Stimulated activated CD4-positive, alpha-beta T cell treated with anti-CD3 and anti-CD28 coated beads, Interleukin-1b, Interleukin-23, amount 100 ng/mL, for 48 hours (primary cell): ENCODE measurements at places on chromosomes 16 and 17.
A peak's percentile ranks its signal among the peaks of the same experiment; 100 is the strongest.

- no peak for DNase-seq
Measured at GRCh38 chr16:24036614-24037013, 200.8 kb downstream of the PRKCB start.

DNA sequence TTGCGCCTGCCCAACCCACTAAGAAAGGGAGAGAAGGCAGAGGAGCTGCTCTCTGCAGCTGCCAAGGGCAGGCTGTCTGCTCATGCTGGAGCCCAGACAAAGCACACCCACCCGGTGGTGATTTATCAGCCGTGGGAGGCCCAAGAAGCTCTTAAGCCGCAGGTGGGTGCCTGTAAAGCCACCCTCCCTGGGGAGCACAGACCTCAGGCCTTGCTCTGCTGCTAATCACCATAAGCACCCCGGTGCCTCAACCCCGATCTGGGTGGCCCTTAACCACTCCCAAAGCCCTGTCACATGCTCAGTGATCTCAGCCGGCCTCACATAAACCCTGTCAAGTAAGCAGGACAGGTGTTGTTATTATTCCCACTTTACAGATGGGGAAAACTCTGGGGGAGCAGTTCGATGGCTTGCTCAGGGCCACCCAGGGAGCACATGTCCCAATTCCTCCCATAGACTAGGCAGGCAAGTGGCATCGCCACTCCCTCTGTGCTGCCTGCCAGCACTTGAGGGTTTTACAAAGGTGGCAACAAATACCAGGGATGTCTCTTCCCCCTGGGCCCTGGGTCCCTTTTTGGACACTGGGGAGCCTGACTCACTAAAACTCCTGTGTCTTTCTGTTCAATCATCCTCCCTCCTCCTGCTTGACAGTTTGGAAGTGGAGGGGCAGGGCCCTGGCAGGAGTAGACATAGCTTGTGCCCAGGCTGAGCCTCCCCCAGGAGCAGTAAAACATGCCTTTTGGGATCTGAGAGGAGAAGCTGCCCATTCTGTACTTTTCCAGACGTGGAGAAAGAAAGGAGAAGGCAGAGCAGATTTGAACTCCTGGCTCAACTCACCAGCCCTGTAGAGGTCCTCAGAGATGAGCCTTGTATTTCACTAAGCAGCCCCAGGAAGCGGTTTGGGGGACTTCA, 299.3 kb downstream of the SOX9 start:
- no peak for DNase-seq

- no peak for DNase-seq
Measured at GRCh38 chr17:32488177-32488542, 1.4 kb downstream of the CDK5R1 start.

GRCh38 chr16:84062734-84063640, 20.4 kb upstream of the SLC38A8 start:
- peak; percentile 68 for DNase-seq

- DNase-seq = no peak
Measured at GRCh38 chr16:65959983-65960382, 406.5 kb upstream of the CDH5 start.

GRCh38 chr17:67139289-67139688, 94.9 kb downstream of the CACNG1 start:
- DNase-seq = no peak

GRCh38 chr17:70100983-70101382, 26.0 kb downstream of the KCNJ16 start:
- DNase-seq = no peak

DNA sequence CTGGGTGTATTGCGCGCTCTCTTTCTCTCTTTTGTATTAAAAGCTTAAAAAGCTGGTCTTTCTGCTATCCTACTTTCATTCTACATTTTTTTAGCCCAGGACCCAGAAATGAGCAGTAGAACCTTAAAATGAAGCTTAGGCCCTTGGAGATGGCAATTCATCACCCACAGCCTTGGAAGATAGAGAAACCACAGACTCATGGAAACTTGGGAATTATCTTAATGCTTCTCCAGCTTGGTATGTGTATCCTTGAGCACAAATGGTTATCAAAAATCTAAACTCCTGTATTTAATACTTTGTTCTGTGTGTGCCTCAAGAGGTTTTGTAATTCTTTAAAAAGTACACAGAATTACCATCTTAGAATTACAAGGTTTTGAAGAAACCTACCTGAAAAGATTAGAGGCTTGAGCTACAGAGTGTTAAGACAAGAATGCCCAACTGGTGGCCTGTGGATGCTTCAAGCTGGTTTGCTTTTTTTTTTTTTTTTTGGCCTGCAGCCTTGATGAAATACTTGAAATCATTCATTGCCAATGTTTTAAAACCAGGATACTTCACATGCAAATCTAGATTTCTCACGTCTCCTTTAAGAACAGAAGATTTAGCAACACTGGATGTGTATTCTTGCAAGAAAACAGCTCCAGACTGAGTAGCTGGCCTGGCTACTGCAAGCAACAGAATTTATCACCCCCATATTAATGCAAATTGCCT, 105.0 kb downstream of the XYLT1 start:
- no peak for DNase-seq

DNA sequence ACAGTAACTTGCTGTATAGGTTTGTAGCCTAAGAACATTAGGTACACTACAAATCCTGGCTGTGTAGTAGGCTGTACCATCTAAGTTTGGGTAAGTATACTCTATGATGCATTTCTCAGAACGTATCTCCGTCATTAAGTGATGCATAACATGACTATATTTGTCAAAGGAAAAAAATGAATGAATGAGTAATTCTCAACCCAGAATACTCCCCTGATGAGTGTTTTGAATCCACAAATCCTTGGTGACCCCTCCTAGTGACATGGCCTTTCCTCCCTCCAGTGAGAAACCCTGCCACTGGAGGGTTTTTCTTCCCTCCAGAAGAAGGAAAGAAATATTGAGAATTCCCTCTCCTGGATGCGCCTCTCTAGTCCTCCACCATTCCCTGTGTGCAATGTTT, 24.0 kb upstream of the SALL1 start:
- no peak for DNase-seq

GRCh38 chr16:86091976-86092375, 193.0 kb downstream of the IRF8 start:
- DNase-seq = no peak

GRCh38 chr17:2351269-2351668, 14.0 kb downstream of the SGSM2 start:
- DNase-seq = no peak

DNA sequence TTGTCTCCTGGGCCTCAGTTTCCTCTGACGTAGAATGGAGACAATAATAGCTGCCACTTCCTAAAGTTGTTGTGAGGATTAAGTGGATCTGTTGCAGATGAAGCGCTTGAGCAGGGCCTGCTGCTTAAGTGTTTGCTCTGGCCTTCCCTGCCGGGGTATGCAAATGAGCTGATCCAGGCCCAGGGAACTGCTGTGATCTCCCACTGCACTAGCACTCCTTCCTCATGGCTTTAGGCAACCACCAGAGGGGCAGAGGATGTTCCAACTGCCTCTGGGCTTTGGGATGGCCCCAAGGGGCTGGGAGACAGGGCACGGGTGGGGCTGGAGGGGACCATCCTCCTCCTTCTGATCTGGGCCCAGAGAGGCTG, 6.2 kb downstream of the SBK1 start:
- no peak for DNase-seq

DNA sequence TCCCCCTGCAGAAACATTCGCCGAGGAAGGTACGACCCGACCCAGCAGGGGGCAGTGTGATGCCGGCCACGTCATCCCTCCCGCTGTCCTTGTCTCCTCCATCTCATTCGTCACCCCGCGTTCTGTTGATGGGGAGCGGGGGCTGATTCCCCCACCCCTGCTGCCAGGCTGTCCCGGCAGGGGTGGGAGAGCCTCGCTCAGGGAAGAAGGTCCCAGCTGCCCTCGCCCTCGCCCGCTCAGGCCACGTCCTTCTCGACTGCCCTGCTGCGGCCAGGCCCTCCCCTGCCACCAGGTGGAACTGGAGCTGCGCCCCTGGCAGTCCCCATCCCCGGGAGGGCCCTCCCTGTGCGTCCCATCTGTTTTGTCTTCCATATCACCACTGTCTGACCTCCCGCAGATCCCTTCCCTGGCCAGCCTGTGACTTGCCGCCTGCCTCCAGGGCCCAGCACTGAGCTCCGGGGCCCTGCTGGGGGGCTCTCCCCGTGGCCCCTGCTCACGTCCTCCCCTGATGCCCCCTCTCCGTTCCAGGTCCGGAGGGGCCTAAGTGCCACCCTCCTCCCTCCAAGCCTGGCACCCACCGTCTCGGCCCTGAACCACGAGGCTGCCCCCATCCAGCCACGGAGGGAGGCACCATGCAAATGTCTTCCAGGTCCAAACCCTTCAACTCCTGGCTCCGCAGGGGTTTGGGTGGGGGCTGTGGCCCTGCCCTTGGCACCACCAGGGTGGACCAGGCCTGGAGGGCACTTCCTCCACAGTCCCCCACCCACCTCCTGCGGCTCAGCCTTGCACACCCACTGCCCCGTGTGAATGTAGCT, 20.6 kb downstream of the ADAM11 start:
- DNase-seq = peak; percentile 81

- no peak for DNase-seq
Measured at GRCh38 chr16:55367866-55368603, 44.0 kb downstream of the IRX6 start.

- DNase-seq = no peak
Measured at GRCh38 chr16:10987361-10988163, 43.2 kb downstream of the CLEC16A start.

GRCh38 chr17:34562387-34562786, 17.0 kb upstream of the TMEM132E start:
- no peak for DNase-seq

- DNase-seq = no peak
Measured at GRCh38 chr16:12236589-12236988, 260.1 kb downstream of the SNX29 start.

GRCh38 chr17:13813347-13814240, 211.9 kb upstream of the HS3ST3A1 start:
- no peak for DNase-seq

DNA sequence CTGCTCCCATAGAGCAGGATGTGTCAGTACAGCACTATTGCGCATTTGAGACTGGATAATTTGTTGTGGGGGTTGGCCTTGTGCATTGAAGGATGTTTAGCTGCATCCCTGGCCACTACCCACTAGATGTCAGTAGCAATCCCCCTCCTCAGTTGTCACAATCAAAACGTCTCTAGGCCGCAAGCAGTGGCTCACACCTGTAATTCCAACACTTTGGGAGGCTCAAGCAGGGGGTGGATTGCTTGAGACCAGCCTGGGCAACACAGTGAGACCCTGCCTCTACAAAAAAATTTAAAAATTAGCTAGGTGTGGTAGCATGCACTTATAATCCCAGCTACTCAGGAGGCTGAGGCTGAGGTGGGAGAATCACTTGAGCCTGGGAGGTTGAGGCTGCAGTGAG, 48.4 kb downstream of the CENPV start:
- no peak for DNase-seq

- no peak for DNase-seq
Measured at GRCh38 chr16:29990034-29990433, 5.4 kb downstream of the HIRIP3 start.

GRCh38 chr17:79496422-79497005, 114.3 kb downstream of the RBFOX3 start:
- DNase-seq = no peak

DNA sequence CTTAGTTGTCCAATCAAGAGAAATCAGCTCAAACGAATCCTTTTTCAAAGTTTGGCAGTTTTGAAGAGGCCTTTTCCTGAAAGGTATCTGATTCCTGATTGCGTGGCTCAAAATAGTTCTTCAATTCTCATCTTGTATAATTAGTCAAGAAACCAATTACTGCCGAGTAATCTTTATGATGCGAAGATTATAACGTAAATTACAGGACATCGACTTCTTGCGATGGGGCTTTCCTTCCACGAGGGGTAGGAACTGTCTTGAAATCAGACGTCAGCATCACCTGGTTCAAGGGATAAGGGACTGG, 644 bp upstream of the ARL2BP start:
- no peak for DNase-seq

DNA sequence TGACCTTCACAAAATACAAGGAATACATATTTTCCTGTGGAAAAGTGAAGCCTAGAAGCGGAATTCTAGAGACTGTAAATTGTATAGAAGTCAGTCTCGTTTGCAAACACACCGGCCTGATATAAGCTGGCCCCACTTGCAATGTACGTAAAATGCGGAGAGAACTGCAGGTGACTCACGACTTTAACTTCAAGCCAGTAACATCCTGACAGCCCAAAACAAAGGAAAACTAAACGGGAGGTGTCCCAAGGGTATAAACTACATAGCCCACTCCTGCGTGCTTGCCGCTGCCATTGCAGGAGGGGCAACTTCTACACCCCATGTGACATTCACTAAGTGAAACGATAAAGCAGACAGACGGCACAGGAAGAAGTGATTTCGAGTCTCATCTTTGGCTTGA, 101.6 kb downstream of the CYTH1 start:
- DNase-seq = no peak

- no peak for DNase-seq
Measured at GRCh38 chr17:27810902-27811557, 10.7 kb upstream of the NOS2 start.

DNA sequence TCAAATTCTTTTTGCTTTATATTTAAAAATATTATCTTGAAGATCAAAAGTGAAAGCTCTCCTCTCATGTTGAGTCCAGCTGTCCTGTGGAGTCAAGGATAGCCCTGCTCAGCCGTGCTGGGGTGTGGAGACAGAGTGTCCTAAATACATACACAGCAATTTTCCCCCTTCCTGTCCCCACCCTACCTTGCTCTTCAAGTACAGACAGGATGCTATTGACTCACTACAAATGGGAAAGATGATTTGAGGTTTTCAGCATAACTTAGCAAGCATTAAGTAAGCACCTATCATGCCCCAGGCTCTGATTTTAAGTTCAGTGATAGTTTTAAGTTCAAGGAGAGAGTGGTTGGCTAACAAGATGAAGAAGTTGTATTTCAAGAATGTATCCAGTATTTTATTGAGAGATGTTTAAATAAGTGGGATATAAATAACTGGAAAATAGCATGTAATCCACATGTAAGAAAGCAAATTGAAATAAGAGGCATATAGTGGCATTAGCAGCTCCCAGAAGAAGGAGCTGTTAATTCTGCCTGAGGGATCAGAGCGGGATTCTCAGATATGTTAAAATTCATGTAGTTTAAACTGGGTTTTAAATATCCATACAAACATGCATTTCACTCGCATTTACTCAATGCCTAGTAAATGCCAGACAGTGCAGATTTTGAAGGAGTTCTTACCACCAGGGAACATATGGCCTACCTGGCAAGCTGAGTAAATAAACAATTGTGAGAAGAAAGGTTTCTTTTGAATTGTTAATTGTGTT, 183.5 kb upstream of the ANKFN1 start:
- DNase-seq = no peak

GRCh38 chr17:64066716-64067115, 46.3 kb upstream of the ICAM2 start:
- DNase-seq = peak; percentile 13

- no peak for DNase-seq
Measured at GRCh38 chr16:4574919-4575705, 19.0 kb downstream of the C16orf96 start.

- DNase-seq = no peak
Measured at GRCh38 chr16:55042556-55043432, 112.1 kb downstream of the IRX5 start.

DNA sequence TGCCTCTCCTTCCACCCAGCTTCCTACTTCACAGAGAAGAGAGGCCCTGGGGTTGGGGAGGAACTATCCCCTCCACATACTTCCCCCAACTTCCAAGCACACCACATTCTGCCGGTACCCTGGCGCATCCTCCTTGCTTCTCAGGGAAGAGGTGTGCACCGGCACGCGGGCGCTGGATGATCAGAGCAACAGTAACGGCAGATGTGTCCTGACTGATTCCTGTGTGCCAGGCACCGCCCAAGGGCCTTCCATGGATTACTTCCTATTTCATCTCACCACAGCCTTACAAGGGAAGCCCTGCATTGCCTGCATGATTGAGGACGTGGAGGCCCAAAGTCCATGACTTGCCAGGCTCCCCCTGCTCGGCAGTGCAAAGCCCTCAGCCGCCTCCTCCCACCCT, 21.1 kb upstream of the MLKL start:
- DNase-seq = no peak
